ENCODE measurements at places on chromosomes 16 and 17.

DNA sequence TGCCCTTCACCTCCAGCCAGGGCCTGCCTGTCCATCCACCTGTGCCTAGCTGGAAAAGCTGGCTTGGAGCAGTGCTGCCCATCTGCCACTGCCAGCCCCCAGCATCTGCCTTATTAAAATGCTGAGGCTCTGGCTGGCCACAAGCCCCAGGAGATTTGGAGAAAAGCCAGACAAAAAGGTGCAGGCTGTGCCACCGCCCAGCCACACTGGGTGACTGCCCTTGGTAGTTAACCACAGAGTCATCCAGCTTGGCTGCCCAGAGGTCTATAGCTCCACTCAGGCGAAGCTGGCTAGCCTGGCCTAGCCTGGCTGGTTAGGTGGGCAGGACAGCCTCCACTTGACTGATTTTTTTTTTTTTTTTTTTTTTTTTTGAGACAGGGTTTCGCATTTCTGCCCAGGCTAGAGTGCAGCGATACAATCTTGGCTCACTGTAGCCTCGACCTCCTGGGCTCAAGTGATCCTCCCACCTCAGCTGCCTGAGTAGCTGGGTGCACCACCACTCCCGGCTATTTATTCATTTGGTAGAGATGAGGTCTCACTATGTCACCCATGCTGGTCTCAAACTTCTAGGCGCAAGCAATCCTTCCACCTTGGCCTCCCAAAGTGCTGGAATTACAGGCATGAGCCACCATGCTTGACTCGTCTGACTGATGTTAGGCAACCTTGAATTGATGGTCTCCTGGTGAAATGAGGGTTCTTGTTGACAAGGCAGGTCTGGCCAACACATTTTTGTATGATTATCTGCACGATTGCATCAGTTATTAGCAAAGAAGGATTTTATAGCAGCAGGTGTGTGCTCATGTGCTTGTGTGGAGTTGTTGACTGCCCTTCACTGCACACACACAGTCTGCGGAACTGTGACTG, 103.8 kb downstream of the RAB11FIP4 start:
- DNase-seq, result no peak

DNA sequence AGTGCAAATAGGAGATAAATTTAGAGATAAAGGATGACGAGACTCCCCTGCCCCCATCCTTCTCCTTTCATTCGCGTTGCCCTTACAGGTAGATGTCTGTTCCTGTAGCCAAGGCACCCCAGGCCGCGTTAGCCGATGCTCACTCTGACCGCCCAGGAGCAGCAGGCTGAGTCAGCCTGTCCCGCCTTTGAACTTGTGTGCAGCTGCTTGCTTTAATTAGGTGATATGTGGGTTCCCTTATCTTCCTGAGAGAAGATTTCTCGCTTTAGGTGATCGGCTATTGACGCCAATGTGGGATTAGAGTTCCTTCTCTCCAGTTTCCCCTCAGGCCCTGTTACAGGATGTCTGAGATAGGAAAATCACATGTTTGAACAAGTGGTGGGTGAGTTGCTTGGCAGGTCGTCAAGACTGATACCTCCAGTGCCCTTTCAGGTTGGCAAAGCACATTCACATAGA, 119.5 kb downstream of the MSI2 start:
- DNase-seq, result no peak

DNA sequence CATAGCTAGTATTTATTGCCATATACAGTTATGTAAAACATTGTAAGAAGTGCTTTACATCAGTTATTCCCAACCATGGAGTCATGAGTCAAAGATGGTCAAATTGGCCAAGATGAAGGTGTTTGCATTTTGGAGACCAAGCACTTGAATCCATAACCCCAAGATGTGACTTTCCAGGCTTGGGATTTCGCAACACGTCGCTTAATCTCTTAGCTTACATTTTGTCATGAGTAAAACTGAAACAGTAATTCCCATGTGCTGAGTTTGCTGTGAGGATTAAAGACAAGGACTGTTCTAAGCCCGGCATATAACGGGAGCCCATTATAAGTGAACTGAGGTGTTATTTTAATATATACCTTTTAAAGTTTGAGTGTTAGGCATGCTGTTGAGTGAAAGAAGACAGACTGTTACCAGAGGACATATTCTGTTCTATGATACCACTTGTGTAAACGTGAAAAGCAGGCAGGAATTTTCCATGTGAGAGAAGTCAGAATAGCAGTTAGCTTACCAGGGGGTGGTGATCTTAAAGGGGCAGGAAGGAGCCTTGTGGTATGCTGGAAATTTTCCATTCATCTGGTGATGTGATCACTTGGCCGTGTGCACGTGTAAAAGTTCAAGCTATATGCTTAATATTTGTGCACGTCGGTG, 484.9 kb downstream of the WWOX start:
- DNase-seq, result no peak

GRCh38 chr16:62564291-62564690, 528.1 kb upstream of the CDH8 start:
- DNase-seq, result no peak

DNA sequence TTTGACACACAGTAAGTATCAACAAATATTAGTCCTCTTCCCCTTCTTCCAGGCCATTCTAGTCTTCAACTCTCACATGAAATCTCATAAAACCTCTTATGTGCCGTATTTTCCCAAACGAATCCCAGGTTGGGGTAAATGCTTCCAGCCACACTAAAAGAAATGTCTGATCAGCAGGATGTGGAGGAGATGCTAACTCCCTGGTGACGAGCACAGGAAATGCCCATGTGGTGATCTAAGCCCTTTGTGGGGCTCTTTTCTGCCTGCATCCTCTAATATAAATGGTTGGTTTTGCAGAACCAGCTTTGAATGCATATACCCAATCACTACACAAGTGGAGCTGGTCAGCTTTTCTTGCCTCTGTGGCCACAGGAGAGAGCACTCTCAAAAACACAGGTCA, 498.2 kb upstream of the ERCC4 start:
- no peak for DNase-seq

DNA sequence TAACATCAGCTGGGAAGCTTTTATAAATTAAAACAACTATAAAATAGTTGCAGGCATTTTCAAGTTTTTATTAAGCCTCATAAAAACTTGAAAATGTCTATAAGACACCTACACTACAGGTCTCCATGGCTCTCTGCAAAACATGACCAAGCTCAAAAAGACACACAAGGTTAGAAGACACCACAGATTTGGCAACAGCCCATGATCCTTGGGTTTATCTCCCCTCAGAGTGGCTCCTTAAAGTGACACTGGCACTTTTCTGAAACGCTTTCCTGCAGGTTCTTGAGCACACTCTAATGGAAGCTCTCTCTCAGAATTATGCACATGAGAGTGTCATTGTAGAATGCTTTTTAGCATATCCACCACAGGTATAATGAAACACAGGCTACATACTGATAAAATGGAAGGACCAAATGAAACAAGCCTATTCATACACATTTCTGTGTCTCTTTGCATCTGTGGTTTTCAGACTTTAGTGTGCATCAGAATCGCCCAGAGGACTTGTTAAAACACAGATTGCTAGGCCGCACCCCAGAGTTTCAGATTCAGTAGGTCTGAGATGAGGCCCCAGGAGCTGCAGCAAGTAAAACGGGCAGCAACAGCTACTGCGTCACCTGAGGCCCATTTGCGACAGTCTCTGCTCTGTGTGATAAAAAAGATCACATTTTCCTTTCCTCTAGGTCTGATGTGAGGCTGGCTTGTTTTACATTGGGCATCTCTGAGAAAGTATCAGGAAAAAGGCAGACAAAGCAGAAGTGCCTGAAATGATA, 75.0 kb upstream of the WSB1 start:
- DNase-seq, result no peak

DNA sequence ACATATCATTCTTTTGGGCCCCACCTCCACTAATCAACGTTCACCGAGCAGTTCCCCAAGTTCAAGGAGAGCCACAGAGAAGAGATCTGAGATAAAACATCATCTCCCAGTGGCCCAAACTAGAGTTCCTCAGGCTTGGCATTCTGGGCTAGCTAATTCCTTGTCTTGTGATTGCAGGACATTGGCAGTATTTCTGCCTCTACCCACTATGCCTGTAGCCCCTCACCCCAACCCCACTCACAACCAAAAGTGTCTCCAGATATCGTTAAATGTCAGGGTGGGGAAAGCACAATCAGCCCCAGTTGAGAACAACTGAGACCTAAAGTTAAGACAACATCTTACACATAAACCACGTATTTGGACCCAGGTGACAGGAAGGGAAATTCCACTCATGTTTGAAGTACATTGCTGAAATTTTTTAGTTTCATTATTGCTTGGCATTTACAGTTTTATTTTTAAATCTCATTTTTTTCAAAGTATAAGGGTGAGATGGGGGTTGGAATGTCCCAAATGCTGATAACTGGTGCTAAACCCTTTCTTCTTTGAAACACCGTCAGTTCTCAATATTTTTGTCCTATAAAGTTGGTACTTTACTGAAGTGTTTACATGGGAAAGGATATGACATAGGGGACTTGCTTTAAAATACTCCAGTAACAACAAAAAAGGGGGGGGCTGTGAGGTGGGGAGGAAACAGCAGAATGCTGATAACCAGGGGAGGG, 13.6 kb downstream of the ZC3H7A start:
- peak; percentile 88 for DNase-seq

DNA sequence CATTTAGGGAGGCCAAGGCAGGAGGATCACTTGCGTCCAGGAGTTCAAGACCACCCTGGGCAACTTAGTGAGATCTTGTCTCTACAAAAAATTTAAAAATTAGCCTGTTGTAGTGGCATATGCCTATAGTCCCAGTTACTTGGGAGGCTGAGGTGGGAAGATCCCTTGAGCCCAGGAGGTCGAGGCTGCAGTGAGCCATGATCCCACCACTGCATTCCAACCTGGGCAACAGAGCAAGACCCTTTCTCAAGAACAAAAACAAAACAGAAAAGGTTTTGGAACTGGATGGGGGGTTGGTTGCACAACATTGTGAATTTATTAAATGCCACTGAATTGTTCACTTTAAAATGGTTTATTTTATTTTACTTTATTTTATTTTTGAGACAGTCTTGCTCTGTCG, 21.2 kb downstream of the PLXDC1 start:
- DNase-seq, result no peak

- DNase-seq, result no peak
Observed at GRCh38 chr17:28407974-28408306, 1.9 kb upstream of the SLC46A1 start.

DNA sequence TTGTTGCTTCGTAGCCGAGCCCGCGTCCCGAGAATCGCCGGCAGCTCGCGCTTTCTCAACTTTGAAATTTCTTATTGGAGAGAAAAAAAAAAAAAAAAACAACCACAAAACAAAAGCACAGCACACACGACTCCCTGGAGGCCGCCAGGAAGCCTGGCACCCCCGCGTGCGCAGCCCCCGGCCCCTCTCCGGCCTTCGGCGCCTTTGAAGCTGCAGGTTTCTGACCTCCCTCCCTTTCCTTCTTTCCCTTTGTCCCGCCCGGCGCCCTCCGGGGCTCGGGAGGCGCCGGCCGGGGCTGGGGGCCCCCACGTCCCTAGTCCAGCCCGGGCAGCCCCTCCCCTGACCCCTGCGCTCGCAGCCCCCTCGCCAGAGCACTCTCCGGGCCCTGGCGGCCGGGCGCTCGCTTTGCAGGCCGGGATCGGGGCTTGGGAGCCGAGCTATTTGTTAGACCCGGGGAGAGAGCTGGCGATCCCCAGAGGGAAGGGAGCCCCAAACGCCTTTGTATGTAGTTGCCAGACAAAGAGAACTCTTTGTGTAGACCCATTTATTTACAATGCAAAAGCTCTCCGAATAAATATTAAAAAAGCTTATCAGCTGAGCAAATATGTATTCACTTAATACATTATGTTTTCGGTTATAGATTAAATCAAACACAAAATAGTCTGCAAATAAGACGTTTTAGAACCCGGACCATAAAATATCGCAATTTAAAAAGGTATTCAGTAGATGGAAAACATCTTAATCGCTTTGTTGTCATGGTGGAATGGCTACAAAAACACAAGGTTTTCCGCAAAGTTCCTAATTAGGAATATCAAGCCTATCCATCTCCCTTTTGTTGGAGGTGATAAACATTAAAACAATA, 2.3 kb downstream of the BAHCC1 start:
- DNase-seq, result no peak

GRCh38 chr16:20918486-20919239, 18.1 kb downstream of the LYRM1 start:
- no peak for DNase-seq

- DNase-seq, result no peak
Observed at GRCh38 chr17:8426094-8426720, 9.5 kb upstream of the NDEL1 start.

DNA sequence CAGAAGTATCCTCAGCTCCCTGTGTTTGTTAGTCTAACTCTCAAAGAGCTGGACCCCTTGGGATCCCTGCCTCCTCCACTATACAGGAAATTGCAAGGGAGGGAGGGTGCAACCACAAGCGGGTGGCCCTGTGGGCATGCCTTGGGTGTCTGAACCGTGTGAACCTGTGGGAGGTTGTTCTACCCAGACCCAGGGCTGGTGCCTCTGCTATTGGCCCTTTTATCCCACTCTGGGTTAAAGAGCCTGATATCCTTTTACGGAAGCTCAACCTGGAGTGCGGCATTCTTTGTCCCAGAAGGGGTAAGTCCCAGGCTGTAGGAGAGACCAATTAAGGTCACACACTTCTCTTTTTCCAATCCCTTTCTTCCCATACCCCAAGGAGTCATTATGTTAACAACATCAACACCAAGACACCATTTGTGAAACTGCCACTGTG, 53.4 kb downstream of the ARSG start:
- peak; percentile 60 for DNase-seq

GRCh38 chr17:58947824-58948223, 158.9 kb downstream of the TRIM37 start:
- no peak for DNase-seq

- DNase-seq, result no peak
Observed at GRCh38 chr16:82943371-82943770, 316.6 kb downstream of the CDH13 start.

DNA sequence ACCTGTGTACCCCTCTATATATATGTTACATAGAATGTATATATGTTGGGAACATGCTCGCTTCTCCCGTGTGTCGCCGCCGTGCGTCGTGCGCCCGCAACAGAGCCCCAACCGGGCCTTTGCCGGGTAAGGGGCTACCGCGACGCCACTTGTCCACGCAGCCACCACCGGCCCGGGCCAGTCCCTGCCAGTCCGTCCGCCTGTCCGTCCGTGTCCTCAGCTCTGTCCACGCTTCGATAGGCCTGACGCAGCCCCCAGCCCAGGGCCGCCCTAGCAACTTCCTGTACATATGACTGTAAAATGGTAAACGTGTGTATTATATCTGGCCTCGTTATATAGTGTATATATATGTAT, 25.9 kb downstream of the SREBF1 start:
- no peak for DNase-seq

DNA sequence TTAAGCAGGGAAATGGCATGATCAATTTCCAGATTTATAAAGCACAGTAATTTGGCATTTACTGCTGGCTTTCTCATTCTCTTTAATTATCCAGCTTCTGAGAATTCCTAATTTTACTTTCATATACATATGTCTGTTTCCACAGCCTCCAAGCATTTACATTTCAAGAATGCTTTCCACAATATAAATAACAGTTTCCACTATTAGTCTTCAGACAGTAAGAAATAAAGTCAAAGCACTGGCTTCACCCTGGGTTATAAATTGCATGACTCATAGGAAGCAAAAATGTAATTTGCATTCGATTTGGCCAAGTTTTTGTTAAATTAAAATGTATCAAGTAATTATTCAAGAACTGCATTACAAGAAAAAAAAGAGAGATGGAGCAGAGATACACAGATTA, 53.5 kb downstream of the MPHOSPH6 start:
- DNase-seq, result no peak

Data from CD4-positive, alpha-beta T cell treated with Interleukin-21 for 1 hour (primary cell).